Suppressor macrophage treated with lipopolysaccharide for 1 hour (primary cell): ENCODE measurements at places on chromosomes 3 and 15.
A peak's percentile ranks its signal among the peaks of the same experiment; 100 is the strongest.

GRCh38 chr3:87350367-87351199, 74.2 kb upstream of the POU1F1 start:
- DNase-seq, result peak; percentile 83

- DNase-seq, result no peak
Observed at GRCh38 chr3:48232232-48232631, 8.7 kb upstream of the ZNF589 start.

DNA sequence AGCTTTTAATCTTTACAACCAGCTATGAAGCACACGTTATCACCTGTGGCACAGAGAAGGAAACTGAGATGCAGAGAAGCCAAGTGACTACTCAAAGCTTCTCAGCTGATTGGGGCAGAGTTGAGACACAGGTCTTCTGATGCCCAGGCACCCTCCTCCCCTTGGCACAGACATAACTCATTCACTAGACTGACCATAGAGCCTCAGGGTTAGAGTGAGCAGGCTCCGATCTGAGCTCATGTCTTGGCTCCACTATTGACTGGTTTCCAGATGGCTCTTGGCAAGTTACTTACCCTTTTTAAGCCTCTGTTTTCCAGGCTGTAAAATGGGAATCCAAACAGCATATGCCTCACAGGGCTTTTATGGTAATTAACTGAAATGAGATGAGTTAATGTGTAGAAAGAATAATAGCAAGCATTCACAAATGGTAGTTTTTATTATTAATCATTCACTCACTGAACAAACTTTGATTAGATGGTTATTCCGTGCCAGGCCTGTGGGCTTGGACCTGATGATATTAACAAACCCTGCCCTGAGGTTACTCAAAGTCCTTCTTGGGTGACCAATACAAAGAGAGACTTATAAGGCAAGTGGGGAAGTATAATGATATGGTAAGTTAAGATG, 184.3 kb downstream of the ANXA2 start:
- DNase-seq, result no peak

- DNase-seq, result no peak
Observed at GRCh38 chr15:39092354-39092753, 488.5 kb upstream of the THBS1 start.

DNA sequence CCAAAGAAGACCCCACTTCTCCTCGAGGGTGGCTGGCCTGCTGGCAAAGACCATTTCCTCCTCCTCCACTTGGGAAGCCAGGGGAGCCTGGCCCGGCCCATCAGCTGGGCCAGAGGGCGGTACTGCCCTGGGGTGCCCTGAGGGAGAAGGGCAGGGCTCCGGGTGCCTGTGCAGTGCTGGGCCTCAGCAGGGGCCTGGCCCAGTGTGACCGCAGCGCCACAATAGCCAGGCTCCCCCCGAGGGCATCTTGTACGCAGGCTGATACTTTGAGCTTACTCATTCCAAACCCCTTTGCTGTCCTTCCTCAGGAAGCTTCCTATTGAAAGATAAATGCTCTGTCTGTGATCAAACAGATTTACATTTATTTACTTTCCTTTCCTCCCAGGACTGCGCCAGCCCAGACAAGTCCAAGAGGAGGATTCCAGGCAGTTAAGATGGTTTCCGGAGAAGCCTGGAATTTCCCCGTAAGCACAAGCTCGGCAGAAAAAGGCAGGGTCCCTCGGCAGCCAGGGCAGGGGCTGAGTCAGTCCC, 240.1 kb downstream of the XXYLT1 start:
- DNase-seq, result no peak

DNA sequence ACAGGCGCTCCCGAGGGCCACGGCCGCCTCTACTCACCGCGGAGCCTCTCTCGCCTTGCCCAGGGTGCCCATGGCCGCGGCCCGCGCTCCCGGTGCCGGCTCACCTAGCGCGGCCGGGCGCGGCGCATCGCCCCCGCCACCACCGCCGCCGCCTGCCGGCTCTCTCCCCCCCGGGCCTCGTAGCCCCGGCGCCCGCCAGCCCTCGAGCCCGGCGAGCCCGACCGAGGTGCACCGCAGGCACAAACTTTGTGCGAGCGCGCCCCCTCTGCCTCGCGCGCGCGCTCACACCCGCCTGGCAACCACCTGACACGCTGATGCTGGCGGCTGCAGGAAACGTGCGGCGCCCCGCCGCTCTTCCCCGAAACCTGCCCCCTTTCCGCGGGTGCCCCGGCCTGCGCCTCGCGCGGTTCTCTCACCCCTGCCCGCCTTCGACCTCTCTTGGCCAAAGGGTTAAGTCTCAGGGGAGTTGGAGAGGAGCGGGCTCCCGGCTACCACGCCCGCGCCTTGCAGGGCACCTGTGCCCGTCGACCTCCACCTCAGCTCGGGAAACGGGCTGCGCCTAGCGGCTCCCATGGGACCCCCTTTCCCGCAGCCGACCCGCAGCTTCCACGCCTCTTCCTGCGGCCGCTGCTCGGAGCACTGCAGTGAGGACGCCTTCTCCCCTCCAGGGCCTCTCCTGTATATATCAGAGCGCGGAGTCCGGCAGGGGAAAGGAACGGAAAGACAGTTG, at the start of gene RASGRP1:
TSS of gene RASGRP1 (minus strand) at position 258 of the 730 bp plus-strand sequence. CDS start at position 72, 186 bp downstream.
- peak; percentile 63 for DNase-seq

DNA sequence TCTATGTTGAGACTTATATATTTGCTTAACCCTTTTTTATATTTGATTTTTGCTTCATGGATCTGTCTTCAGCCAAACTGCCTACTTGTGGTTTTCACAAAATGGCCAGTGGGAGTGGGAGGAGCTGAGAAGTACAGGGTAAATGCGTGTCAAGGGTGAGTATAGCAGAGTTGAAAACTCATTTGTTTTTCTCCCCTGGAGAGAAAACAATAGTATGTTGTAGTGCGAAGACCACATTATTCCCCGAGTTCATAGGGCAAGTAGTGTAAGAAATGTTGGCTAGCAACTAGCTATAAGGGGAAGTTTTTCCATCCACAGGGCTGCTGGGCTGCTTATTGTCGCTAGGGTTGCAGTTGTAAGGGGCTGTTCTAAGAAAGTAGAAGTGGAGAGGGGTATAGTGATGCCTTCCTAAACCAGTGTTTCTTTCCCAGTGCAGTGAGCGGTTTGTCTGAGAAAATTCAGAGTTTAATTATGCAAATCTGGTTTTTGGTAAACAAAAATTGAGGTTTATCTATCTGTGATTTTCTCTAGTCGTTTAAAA, 153.8 kb upstream of the AZI2 start:
- no peak for DNase-seq

DNA sequence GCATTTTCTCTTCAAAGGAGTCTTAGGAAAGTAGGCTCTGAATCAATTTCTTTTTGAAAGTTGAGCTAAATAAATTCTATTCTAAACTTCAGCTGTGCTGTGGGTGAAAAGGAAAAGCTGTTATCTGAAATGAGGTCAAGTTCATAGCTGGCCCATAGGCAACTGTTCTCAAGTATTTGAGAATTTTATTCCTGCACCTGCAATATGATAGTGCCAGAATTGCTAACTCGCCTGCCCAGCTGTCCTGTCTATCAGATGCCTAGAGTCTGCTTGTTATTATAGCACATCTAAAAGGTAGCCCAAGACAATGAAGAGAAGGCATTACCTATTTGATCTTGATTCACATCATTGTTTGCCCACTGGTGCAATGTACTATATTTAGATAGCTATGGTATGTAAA, 798.7 kb downstream of the DIPK2A start:
- DNase-seq, result no peak

DNA sequence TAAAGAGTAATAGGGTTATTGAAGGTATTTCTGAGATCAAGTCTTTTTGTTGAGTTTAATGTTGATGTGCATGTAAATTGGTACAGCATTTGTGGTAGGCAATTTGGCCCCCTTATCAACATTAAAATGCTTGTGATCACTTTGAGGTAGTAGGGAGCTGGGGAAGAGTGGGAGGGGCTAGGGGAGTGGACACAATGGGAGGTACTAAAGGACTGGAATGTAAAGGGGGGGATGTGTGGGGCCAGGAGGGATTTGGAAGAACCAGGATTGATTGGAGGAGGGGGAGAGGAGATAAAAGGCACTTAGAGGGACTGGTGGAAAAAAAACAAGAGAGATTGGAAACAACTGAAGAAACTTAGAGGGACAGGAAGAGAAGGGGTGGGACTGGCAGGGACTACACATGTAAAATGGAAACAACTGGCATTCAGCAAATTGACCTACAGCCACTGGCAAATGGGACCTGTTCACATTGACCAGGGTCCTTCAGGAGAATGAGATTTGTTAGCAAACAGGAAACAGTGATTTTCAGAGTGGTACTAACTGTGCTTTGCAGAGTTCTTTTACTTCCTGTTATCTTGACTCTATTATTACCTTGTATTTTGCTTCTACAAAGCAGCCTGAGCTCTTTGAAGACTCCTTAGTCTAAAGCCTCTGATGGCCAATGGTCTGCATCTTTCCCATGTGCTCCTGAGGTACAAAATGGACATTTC, 47.8 kb upstream of the ZBTB38 start:
- DNase-seq, result no peak

DNA sequence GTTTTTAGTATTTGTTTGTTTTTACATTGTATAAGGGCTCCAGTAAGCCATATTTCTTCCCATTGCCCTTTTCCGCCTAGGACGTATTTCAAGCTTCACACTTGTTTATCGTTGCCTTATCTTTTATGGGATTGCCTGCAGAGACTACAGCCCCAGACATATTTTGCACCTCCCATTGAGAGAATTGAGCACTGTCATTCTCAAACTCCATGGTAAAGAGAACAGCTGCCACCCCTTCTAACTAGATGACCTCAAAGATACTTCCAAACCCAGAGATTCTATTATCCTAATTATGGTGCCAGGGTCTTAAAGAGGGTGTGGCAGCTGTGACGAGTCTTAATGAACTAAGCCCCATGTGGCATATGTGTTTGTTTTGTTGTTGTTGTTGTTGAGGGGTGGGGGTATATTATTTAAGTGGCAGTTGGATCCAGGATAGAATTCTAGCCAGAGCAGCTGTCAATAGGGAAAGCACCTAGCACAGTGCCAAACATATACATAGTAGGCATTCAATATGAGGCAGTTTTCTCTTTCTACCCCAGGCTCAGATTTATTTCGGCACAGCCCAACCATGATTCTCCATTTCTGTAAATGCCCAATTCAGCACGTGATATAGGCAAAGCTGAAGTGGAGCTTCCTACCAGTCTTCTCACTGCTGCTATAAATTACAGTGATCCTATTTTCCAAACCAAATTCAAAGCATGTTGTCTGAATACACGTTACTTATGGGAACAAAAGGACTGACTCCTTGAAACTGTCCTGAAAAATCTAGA, 932 bp upstream of the TP53BP1 start:
- DNase-seq, result no peak

DNA sequence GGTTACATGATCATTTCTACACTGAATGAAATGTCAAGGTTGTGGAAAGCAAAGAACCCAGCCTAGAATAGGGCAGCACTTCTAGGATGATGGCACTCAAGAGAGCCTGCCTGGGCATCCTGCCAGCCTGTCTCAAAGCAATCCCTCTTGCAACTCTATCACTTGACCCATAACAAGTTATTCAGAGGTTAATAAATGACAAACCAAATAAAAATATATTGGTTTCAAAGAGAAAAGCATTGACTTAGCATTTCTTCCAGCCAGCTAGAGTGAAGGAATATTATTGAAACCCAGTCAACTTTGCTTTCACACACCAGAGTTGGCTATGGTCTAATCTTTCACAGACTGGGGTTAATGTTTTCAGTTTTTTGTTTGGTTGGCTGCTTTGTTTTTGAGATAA, 214.6 kb upstream of the UBE2E2 start:
- no peak for DNase-seq

- peak; percentile 48 for DNase-seq
Observed at GRCh38 chr3:33419948-33420347, 20.3 kb downstream of the UBP1 start.

GRCh38 chr3:53613125-53613524, 118.7 kb downstream of the CACNA1D start:
- peak; percentile 81 for DNase-seq

- DNase-seq, result peak; percentile 87
Observed at GRCh38 chr15:55685286-55685685, 57.7 kb downstream of the PRTG start.

DNA sequence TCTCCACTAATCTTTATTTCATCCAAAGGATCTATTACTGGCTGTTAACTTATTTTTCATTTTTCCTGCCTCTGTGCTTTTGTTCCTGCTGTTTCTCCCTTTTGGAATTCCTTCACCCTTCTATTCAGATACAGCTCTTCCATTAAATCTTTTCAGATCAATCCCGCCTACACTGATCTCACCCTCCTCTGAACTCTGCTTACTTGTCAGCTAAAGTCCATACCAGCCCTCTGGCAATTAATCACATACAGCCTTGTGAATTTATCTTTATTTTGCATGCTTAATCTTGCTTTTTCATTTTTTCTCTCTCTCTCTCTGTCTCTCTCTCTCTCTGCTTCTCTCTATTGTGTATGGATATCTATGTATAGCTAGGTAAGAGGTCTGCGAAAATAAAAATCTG, 100.8 kb upstream of the UMPS start:
- DNase-seq, result no peak

GRCh38 chr15:35293353-35294130, 208.4 kb upstream of the NANOGP8 start:
- peak; percentile 59 for DNase-seq

DNA sequence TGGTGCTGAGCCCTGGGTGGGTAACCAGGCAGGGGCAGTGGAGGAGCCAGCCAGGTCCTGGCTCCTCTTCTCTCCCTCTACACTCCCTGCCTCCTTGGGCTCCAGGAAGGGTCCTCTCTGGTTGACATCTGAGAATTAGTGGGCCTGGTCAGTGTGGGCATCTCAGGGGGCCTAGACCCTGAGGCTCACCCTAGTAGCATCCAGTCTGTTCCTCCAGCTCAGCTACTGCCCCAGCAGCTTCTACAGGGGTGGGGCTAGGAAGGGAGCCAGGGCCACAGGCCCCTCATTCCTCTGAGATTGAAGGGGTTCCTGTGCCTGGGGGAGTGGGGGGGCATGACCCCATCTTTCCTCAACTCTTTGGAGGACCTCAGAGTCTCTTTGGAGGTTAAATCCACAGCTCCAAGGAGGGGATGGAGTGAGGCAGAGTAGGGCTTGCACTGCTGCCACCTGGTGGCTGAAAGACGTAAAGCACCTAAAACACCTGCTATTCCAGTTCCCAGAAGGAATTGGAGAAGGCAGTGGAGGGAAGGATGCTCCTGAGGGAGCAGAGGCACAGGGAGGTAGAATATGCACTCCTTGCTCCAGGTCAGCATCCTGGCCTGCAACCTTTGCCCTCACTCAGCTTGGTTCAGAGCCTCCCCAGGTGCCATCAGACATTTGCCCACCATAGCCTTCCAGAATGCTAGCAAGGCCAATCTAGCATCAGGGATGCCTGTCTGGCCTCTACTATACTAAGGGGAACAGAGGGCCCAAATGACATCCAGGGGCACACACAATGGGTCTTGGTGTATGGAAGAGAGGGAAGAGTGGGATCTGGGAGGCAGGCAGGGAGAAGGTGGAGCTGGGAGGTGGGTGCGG, 25.1 kb downstream of the C3orf18 start:
- DNase-seq, result peak; percentile 77

GRCh38 chr3:132464066-132464465, 46.8 kb downstream of the DNAJC13 start:
- no peak for DNase-seq
